ENCODE measurements at places on chromosomes 12 and 14. TPM values are rescaled to one million over a fixed set of nuclear protein-coding genes. Genes with fewer than 3 reads are reported as not detected.

The TCL1B gene
- total RNA-seq = not detected

GRCh38 chr12:20547816-20548575 is 147.1 kb upstream of the SLCO1C1 start:
- H3K27me3 ChIP-seq = no peaks in the 10 kb centered on the region

DNA sequence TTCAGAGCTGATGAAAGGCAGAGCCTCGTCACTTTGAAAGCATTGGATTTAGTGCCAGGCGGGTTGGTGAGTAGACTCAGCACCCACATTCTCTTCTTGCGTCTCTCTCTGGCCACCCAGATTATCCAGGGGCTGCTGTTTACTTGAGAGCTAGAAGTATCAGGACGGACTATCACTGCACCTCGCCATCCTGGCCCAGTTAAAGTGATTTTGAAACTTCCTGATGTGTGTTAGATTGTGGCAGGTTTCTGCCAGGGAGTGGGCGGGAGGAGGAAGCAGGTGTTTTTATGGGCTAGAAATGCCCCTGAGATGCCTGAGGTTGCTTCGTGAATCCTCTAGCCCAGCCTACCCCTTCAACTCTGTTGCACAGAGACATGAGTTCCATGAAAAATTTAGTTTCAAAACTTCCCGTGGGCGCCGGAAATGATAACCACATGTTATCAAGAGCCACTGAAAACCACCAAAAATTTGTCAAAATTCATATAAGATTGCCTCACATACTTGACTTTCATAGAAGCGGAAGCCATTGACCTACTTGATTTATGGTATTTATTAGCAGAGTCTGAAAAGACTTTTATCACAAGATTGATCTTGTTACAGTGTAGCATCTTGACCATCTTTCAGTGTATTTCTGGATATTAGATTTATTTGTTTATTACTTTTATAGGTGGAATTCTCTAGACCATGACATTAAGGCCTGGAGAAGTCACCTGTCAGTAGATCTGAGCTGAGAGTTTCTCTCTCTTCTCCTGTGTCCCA is 466.0 kb downstream of the RAD51B start:
- H3K36me3 ChIP-seq = no peaks in the 10 kb centered on the region
- peaks cover 34% of the 10 kb centered on the region for H3K4me1 ChIP-seq

- H3K27ac ChIP-seq = no peak overlapping the region
- no peaks in the 10 kb centered on the region for H3K36me3 ChIP-seq
- DNase-seq = no peak
- no peaks in the 10 kb centered on the region for H3K27me3 ChIP-seq
- H3K4me1 ChIP-seq = peaks cover 4% of the 10 kb centered on the region
Observed at GRCh38 chr12:12654691-12655460, 41.1 kb downstream of the GPR19 start.
